ENCODE measurements at places on chromosomes 16 and 17.

GRCh38 chr17:418421-418751 lies 65.8 kb upstream of the RPH3AL start:
- DNase-seq, result no peak

GRCh38 chr16:2296661-2297505 lies 29.0 kb upstream of the RNPS1 start:
- no peak for DNase-seq

- no peak for DNase-seq
Observed at GRCh38 chr17:979539-980405, at the start of gene NXN. Gene NXN (minus strand): TSS chr17:979776.

DNA sequence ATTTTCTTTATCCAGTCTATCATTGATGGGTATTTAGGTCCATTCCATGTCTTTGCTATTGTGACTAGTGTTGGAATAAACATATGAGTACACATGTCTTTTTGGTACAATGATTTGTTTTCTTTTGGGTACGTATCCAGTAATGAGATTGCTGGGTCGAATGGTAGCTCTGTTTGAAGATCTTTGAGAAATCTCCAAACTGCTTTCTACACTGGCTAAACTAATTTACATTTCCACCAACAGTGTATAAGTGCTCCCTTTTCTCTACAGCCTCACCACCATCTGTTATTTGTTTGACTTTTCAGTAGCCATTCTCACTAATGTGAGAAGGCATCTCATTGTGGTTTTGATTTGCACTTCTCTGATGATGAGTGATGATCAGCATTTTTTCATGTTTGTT lies 103.7 kb downstream of the GOSR1 start:
- no peak for DNase-seq

- DNase-seq, result no peak
Observed at GRCh38 chr17:43813386-43813785, 19.6 kb downstream of the MPP3 start.

- no peak for DNase-seq
Observed at GRCh38 chr17:58184308-58184985, 8.1 kb upstream of the EPX start.

DNA sequence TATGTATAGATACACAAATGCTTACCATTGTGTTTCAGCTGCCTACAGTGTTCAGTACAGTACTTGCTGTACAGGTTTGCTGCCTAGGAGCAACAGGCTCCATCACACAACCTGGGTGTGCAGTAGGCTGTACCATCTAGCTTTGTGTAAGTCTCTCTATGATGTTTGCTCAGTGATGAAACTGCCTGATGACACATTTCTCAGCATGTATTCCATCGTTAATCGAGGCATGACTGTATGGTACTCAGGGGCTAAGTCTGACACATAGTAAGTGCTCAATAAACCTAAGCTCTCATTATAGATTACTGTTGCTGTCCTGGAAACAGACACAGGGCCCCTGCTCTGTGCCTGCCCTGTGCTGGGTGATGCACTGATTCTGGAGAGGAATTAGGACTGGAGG lies 18.1 kb downstream of the KCNJ12 start:
- no peak for DNase-seq

GRCh38 chr16:11320170-11320569 lies 25.1 kb upstream of the RMI2 start:
- DNase-seq, result no peak

DNA sequence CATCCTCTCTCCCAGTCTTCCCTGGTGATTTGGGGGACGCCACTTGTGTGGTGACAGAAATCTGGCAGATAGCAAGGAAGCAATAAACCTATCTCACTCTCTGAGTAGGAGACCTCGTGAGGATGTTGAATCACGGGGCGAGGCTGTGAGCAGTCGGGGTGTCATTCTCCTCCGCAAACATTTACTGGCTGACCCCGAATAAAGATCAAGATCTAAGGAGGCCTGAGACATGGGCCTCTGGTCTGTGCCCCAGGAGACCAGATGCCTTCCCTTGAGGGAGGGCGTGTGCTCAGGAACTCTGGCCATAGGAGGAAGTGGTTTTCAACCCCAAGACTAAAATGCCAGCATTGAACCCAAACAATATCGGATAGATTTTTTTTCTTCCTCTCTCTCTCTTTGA lies 53.1 kb downstream of the FOXL1 start:
- no peak for DNase-seq

- DNase-seq, result no peak
Observed at GRCh38 chr16:73949574-73950320, 346.9 kb upstream of the PSMD7 start.

DNA sequence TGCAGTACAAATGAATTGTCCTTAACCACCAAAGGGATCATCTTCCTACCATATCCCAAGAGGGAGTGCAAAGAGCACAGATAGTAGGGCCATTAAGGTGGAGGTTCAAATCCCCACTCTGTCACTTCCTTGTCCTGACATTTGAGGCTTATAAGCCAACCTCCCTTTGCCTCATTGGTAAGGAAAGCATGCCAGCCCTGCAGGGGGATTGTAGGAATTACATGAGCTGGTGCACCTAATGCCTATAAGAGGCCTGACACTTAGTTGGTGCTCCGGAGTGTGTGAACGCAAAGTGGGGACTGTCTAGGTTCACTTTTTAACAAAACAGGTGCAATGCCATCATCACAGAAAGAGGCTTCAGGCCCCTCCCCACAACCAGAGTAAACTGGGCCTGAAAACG lies 374.4 kb downstream of the SNX29 start:
- no peak for DNase-seq

GRCh38 chr17:31598921-31599571 lies 207.6 kb downstream of the RAB11FIP4 start:
- no peak for DNase-seq

DNA sequence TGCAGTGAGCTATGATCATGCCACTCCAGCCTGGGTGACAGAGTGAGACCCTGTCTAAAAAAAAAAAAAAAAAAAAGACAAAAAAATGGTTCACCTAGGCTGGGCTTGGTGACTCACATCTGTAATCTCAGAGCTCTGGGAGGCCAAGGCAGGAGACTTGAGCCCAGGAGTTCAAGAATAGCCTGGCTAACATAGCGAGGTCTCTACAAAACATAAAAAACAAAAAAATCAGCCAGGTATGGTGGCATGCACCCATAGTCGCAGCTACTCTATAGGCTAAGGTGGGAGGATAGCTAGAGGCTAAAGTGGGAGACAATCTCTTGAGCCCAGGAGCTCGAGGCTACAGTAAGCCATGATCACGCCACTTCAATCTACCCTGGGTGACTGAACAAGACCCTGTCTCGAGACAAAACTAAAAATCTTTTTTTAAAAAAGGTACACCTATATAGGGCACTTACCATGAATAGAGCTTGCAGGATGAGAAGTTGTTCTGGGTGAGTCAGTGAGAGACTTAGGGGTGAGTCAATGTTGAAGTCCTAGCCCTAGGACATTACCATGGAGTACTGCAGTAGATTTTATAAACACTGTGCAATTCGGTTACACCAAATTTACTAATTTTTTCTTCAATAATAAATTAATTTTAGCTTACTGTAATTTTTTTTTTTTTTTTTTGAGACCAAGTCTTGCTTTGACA lies 19.0 kb downstream of the USP32 start:
- DNase-seq, result no peak

GRCh38 chr16:31569360-31569717 lies 41.6 kb downstream of the AHSP start:
- DNase-seq, result no peak

- DNase-seq, result no peak
Observed at GRCh38 chr17:6170349-6170748, 100.2 kb downstream of the WSCD1 start.

- DNase-seq, result no peak
Observed at GRCh38 chr17:80792373-80792781, 199.3 kb upstream of the CHMP6 start.

- no peak for DNase-seq
Observed at GRCh38 chr16:50329446-50330189, 39.2 kb downstream of the BRD7 start.

GRCh38 chr17:58335061-58335731 lies 6.6 kb upstream of the TSPOAP1 start:
- DNase-seq, result no peak

GRCh38 chr16:85994492-85995490 lies 95.8 kb downstream of the IRF8 start:
- DNase-seq, result no peak

GRCh38 chr16:12531937-12532336 lies 271.8 kb downstream of the CPPED1 start:
- no peak for DNase-seq

DNA sequence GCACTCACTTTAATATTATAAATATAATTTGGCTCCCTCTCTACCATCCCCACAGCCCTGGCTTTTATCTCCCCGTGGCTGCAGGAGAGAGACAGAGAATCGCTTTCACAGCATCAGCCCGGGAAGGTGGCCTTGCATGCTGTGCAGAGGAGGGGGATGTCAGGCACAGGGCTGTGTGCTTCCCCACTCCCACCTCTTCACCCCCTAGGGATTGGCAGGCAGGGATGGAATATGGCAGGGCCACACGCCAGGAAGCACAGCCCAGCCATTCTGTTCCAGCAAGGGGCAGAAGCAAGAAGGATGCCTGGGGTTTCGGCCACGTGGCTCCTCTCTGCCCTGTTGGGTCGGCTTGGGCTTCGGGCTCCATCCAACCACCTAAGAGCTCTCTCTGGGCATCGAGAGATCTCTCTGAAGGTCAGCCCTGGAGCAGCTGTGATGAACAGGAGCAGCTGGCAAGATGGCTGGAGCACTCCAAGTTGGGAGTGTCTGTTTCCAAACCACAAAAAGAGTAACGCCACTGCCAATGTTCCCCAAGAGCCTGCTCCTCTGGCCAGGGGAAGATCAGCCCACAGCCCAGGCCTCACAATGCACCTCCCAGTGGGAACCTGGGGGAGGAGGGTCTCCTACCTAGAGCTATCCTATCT lies 223.2 kb downstream of the C16orf78 start:
- no peak for DNase-seq

DNA sequence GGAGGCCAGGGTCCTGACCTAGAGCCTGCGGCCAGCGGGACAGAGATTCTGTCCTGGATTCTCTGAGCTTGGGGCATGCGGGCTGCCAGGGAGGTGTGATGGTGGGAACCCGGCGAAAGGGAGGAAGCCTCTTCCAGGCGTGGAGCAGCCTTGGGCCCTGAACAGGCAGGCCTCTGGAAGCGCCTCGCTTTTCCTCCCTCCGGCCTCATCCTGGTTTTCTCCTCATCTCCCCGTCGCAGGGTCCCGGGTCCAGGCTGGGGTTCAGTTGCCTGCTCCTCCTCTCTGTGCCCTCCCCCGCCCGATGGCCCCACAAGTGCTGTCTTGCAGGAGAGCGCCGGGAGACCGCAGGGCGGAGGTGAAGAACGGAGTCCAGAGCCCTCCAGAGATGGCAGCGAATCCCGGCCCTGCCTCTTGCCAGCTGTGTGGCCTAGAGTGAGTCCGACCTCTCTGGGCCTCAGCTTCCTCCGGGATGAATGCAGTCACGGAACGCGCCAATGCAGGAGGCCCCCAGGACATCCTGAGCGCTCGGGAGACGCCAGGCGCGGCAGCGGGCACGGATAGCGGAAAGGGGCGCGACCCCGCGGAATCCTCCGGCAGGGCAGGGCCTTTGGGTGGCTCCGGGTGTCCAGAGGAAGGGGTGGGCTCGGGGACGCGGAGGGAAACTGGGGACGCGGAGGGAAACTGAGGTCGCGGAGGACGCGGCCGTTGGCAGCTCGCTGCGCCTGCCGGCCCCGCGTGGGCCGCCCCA lies 553 bp upstream of the RAB11FIP4 start:
- no peak for DNase-seq

DNA sequence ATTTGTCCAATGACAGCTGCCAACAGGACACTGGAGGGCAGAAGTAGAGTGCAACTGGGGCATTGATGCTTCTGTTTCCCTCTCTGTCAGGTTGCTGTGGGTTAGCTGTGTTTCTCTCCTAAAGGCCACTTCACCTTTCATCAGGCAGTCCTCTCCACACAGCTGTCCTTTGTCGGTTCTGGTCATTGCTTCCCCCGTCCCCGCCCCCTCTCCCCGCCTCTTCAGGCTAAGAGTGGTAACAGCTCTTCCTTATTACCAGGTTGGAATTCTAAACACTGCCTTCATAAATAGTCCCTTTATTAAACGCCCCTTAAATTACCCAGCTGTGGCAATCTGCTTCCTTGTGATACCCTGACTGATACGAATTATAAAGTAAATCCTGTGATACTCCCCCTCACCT lies 31.8 kb upstream of the NSRP1 start:
- no peak for DNase-seq

DNA sequence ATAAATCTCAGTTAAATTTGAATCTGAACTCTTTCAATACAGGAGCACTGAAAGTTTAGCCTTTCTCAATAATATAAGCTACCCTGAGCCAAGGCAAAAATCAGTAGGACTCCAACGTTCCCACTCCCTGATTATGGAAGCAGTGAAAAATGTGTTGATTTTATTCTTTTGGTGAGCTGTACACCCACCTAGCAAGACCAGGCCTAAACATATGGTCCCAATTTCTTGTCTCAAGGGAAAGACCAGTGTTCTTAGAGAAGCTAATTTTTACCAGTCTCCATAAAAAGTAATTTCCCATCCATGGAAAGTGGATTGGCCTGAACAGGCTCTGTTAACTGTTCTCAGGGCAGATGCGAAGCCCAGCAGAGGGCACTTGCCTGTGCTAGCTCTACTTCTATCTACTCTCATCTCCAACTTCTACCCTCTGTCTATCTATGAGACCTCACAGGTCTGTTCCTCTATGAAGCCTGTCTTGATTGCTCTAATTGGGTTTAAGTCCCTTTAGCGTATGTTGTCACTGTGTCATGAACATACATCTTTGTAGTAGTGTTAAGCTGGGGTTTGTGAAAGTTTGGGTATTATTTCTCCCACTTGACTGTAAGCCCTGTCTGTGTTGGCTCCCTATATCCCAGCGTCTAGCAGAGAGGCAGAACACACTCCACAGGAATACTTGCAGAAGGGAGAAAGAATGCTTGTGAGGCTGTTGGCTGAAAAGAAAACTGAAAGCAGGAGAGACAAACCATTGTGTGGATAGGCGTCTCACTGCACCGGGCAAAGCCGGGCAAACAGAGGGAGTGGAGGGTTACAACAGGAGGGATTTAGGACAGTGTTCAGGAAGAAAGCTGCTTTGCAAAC lies 167.1 kb upstream of the MAF start:
- no peak for DNase-seq

GRCh38 chr17:75507733-75508719 lies 7.3 kb downstream of the CASKIN2 start:
- DNase-seq, result no peak

- DNase-seq, result no peak
Observed at GRCh38 chr16:68999114-68999513, 106.3 kb upstream of the HAS3 start.

DNA sequence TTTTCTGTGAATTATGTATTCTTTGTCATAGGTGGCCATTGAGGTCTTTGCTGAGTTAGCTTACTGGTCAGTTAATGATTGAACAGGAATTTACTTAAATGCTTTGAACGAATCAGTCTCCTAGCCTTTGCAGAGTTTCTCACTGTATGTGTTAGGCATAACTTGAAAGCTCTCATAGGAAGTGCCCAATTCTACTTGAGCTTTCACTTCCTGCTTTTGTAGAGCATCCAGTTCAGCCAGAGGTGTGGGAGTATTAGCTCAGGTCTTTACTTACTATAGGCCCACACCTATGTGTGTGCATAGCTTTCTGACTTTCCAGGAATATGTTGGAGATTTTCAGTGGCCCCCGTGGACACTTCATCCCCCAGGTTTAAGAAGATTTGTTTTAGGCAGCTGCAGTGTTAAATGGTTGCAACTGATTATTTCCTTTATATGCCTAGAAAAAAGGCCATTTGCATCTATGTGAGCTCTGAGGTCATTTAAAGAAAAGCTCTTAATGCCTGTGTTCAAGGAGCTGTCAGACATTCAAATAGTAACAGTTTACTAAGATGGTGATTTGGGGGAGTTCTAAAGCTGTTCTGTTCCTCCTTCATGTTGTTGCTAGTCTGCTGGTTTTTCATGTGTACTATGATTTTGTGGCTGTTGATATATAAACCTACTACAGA lies 62.3 kb downstream of the PHKB start:
- DNase-seq, result no peak

All from NCI-H524 treated with DMSO at 0.1 percent for 48 hours (cell line).